ENCODE measurements at places on chromosomes 11 and 22.
A peak's percentile ranks its signal among the peaks of the same experiment; 100 is the strongest.

- no peak for DNase-seq
These were observed 143.5 kb upstream of the B3GAT1 start for GRCh38 chr11:134555510-134555909.

DNA sequence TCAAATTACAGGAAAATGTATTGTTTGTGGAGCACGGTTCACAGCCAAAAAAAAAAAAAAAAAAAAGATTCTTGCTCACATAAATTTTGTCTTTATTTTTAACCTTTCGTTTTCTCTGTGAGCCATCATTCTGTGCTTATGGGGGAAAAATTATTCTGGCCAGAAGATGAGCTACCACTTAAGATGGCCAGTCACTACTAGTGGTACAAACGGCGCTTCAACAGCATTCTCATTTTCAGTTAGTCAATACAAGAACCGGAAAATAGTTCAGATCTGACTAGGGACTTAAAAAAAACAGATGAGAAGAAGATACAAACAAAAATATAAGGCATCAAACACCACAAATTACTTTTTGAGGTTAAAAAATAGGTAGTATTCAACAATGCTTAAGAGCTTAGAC, 158.6 kb upstream of the CNTN5 start:
- no peak for DNase-seq

DNA sequence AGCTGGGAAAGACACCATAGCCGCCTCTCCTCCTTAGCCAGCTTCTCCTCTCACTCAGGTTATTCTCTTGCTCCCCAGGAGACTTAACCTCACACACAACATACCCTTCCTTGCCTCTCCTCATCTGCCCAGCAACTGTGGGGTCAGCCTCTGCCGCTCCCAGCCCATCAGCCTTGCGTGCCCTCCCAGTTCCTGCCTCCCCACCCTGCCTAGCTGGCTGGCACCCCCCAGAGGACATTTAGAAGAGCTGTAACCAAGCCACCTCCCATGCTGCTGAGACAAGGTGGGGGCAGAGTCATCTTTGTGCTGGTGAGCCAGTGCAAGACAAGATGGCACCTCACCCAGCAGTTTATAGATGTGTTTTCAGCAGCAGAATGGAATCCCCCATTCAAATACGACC, 38.2 kb downstream of the TOM1 start:
- no peak for DNase-seq

GRCh38 chr11:19656140-19656541, 56.5 kb upstream of the NAV2 start:
- no peak for DNase-seq

DNA sequence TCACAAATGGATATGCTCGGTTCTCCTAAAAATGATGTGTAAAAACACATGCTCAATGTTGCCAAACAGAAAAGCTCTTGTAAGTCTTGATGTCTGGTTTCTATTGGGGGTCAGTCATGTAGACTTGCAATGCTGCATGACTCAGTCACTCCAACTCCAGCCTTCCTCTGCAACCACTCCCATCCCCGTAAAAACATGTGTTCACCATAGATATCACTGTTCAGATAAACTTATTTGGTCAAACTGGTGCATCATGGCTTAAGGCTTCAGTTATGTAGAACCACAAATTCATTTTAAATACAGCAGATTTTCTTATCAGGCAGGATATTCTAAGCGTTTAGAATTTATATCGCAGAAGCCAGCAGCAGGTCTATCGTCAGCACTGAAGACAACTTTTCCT, 298.4 kb upstream of the LUZP2 start:
- no peak for DNase-seq

DNA sequence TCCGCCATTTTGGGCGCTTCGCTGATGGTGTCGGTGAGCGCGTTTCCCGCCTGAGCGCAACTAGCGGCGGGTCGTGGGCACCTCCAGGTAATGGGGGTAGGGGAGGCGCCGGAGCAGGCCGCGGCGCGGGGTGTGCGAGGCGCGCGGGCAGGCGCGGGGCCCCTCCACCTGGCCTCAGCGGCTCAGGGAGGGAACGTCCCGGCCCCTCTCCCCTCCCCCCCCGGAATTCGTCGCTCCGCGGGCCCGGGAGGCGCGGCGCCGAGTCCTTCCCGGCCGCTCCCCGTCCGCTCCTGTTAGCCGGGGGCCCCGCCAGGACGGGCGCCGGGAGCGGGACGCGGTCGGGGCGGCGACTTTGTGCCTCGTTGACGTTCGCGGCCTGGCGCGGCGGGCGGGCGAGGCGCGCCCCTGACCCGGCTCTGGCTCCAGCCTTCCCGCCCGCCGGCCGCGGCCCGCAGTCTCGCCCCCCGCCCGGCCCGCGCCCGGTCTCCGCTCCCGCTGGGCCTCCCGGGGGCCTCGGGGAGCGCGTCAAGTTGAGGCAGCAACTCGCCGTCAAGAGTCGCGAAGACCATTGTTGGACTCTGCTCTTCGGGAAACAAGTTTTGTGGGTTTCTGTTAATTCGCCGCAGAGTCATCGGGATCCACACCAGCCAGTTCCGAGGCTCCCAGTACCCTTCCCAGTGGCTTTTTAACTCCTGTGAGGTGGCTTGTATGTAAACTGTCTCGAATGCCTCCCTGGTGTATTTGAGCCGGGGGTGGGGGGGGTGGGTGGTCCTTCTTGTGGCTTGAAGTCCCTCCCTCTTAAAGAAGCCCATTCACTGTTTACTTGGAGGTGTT, at the start of gene PPP6R3:
TSS of gene PPP6R3 (plus strand) at position 12 of the 834 bp plus-strand sequence. CDS start 76,913 bp downstream, outside the sequence.
- peak; percentile 16 for DNase-seq

DNA sequence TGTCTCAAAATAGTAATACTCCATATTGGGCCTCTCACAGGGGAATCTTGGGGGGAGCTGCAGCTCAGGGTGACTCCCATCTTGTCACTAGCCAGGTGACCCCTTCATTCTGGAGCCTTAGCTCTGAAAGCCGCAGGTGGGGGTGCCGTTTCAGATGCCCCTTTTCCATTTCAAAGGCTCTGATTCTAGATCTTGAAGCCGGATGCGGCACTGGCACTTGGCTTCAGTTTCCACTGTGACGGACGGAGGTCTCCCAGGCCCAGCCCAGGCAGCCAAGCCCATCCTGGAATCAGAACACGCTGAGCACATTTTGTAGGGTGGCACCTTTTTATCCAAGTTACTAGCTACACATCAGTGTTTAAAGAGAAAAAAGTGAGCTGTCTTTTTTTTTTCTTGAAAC, 6.4 kb downstream of the BIK start:
- DNase-seq = no peak

DNA sequence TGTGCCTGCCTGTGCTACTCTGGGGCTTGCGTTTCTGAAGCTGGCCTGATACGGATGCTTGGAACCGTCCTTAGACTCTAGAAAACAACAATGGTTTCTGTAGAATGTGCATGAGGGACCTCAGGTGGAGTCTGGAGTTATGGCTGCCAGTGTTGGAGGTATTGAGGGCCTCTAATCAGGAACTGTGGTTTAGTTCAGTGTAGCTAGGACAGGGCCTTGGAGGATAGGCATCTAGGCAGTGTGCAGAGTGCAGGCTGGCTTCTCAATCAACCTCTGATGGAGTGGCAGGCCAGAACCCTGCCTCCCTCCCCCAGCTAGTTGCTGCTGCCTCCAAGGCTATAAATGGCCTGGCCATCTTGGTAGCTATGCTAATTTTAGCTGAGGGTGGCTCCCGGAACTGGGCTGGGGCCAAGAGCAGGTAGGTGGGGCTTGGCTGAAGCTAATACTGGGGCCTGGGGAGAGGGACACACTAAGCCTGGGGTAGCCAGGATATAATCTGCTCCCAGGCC, 4.0 kb downstream of the STIM1 start:
- DNase-seq = no peak

GRCh38 chr11:94402355-94402754, 1.1 kb upstream of the GPR83 start:
- no peak for DNase-seq

GRCh38 chr22:28155808-28156207, 236.8 kb upstream of the PITPNB start:
- no peak for DNase-seq

DNA sequence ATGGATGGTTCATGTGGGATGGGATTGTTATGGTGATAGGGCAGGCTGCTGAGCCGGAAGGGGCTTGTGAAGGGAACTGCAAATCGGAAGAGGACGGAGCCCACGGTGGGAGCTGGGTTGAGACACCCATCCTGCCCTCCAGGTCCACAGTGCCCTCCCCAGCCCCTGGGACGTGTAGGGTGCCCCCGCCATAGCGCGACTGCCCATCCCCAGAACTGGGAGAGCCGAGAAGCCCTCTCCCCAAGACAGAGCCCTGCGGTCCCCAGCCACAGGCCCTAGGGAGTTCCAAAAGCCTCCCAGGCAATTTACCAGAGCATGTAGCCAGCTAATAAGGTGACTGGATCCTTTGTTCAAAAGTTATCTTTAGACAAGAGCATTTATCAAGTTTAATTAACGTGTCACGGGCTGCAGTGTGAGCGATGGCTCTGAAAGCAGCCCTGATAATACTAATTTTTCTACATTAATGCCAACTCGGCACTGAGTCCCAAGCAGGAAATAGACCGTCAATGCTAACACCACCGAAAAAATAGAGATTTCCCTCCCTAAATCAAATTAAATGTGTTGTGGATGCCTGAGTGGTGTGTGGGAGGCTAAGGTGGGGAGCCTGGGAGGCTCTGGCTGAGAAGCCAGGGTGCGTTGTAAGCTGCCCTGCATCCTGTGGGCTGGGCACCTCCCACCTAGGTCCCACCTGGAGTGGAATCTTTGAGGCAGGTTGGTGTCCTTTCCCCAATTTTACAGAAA, 76.8 kb upstream of the RTL6 start:
- DNase-seq = no peak

DNA sequence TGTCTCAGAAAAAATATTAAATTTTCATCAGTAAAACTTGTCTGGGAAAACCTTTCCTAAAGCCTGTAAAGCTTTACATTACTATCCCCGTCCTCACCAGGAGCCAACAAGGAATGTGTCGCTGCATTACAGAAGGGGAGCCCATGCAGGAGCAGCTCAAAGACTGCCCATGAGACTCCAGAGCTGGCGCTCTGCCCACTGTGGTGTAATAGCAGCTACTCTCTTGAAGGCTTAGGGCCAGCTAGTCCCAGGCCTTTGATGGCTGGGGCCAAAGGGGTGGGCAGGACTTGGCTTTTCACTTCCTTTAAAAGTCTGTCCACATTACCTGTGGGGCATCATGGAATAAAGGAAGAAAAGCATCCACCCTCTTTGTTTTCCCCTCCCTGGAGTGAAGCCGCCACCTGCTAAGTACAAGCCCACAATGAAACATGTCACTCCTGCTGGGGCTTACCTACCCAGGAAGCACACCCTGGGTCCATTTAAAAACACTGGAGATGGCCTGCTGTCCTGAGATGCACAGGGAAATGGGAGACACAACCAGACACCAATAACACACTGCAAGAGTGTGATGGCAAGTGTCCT, 150.7 kb downstream of the ADAMTS15 start:
- no peak for DNase-seq

- DNase-seq = no peak
These were observed 43.9 kb upstream of the VPREB1 start for GRCh38 chr22:22200569-22201184.

DNA sequence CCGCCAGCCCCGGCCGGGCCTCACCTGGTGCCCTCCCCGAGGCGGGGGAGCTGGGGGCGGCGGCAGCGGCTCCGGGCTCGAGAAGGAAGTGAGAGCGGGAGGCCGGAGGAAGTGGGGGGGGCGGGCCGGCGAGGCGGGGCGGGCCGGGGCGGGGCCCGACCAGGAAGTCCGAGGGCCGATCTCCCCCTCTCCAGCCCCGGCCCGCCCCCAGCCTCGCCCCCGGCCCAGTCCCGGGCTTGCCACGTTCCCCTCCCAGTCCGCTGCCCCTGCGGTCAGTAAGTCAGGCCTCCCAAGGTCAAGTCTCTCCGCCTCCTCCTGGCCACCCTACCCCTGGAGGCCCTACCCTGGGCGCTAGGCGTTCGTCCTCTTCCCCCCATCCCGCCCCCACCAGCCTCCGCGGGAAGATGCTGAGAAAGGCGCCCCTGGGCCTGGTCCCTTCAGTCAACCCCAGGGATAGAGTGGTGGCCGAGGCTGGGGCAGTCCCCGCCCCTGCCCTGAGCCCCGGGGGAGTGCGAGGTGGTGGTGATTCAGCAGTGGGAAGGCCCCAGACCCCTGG, at the start of gene RHOG:
TSS of gene RHOG (minus strand) at position 90 of the 556 bp plus-strand sequence. CDS start 12,821 bp downstream, outside the sequence.
- no peak for DNase-seq

- no peak for DNase-seq
These were observed 1.8 kb upstream of the WBP2NL start for GRCh38 chr22:41996826-41997225.

DNA sequence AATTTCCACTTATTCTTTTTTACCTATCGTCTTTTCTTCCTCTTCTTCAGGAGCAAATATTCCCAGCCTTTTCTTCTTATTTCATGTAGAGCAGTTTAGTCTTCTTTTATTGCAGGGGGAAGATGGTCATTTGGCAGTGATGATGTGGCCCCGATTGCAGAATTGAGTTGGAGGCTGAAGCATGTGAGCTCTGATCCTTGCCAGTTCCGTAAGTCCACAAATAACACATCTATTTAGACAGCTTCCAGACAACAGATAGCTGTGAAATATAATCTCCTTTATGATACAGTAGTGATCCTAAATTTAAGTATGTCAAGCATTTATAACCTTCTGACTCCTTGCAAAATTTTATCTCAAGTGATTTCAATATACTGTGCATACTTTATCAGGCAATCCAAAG, 27.5 kb downstream of the REXO2 start:
- DNase-seq = no peak

DNA sequence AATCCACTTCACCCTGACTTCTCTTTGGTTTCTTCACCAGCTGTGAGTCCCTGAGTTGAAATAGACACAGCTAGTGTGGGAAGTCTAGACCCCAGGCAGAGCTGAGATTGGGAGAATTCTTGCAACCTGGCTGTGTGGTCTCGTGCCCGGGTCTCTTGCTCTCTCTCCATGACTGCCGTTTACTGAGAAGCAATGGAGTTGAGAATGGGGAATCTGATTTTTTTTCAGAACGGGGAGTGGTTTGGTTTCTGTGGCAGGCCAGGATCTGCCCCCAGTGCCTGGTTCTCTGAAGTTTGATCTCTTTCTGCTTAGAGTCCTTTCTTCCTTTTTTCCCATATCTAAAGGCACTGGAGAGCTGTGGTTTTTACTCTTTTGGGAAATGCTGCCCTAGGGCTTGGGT, 1.5 kb downstream of the SIDT2 start:
- DNase-seq = no peak

DNA sequence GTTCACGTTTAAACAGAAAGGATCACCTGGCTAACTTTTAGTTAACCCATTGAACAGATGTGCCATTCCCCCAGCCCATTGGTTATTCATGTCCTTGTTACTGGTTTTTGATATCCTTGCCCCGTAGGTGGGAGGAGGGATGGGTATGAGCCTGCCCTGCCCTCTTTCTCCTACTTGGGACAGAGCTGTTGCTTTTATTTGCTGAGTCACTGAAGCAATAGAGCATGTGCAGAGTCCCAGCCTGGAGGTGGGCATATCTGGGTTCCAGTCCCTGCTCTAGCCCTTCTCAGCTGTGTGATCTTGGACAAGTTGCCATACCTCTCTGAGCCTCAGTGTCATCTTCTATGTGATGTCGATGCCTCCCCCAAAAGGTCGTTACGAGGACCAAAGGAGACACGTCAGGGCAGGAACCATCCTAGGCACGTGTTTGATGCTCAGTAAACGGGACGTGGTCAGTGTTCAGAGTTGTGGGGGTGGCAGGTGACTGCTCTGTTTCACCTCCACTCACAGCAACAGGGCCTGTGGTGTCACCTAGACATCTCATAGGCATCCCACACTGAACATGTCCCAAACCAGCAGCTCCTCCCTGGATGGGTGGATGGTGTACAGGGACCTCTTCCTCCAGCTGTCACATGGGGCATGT, 61.0 kb downstream of the BMAL1 start:
- no peak for DNase-seq

GRCh38 chr11:126432525-126432924, 77.0 kb downstream of the ST3GAL4 start:
- DNase-seq = no peak

Data from central memory CD4-positive, alpha-beta T cell (primary cell).